ENCODE measurements at places on chromosomes 7 and 10.

DNA sequence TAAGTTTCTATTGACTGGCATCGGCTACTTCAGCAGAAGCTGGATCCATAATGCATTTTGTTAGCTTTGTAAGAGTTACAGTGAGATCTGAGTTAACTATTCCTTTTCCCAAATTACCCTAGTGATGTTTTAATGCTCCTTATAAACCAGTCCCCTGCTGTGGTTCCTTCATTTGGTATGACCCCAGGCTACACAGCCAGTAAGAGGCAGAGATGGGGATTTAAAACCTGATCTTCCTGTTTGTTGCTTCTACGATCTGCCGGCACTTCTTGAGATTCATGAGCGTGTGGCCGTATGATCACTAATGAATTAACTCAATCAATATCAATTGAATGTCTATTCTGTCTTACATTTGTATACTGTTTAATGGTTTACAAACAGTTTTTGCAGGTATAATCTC lies 86.1 kb downstream of the CACNB2 start:
- DNase-seq = no peak

GRCh38 chr7:16271355-16271915 lies 149.9 kb downstream of the CRPPA start:
- DNase-seq = no peak

DNA sequence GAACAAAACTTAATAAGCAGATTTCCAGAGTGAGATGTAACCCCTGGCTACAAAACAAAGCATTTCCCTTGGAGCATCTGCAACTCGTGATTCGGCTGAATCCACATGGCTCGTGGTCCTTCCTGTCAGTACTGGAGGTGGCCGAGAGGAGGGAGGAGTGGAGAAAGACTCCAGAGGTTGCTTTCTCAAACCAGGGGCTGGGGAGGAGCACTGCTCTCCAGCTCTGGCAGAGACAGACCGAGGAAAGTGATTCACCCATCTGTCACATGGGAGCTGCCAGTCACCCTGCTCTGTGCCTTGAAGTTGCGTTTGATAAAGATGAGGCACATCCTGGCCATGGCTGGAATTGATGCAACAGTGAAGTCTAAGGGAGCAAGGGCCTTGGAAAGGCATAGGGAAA lies 72.7 kb downstream of the COL13A1 start:
- DNase-seq = no peak

DNA sequence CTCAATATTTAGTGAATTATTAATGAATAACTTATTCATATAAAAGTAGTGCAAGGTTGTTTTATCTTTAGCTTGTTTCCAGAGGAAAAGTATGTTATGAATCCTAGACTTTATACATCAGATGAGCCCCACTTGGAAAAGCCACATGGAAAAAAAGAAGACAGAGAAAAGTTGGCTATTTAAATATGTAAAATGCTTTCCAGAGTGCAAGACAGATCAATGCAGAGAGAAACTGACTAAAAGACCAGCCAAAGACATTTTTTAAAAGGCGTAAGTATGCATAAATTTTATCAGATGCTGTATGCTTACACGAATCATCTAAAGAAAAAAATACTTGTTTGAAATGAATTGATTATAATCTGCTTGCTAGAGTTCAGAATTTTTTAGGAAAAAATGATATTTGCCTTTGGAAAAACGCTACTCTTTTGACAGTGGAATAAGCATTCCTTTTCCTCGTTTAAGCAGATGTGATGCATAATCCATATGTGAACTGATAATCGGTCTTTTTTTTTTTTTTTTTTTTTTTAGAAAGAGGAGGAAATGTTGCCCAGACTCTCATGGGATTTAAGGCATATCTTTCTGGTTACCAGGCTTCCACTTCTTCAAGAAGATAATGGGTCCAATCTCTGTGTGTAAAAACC lies 70.7 kb downstream of the RELN start:
- no peak for DNase-seq

- DNase-seq = no peak
These were observed 25.6 kb downstream of the MDH2 start for GRCh38 chr7:76073335-76073990.

DNA sequence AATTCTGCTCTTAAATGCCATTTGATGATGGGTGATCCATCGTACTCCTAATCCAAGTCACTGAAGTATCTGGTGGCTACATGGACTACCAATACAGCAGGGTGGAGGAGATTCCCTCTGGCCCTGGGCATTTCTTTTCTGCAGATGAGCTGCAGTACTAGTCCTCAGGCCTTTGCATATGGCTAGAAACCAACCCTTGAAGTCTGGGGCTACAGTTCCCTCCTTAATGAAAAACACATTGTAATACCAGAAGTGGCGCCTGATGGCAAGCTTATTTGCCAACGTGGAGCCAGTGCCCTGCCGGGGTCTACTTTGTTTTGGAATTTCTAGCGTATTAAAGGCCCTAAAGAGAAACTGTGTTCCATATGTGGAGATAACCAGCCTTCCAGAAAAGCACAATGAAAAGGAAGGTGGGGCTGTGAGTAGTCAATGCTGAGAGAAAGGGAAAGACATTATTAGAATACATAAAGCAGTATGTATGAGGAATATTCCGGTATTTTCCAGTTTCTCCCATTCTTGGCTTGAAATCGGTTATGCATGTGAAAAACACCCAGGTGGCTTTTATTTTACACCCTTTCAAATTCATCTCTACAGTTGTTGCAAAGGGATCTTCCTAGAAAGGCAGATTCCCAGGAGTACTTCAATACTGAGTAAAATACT lies 368.8 kb downstream of the PRPF18 start:
- DNase-seq = no peak

GRCh38 chr7:155693826-155694225 lies 49.4 kb downstream of the RBM33 start:
- DNase-seq = no peak

GRCh38 chr10:104089621-104090020 lies 3.9 kb upstream of the COL17A1 start:
- no peak for DNase-seq

GRCh38 chr10:98258683-98259454 lies 9.1 kb downstream of the LOXL4 start:
- no peak for DNase-seq

DNA sequence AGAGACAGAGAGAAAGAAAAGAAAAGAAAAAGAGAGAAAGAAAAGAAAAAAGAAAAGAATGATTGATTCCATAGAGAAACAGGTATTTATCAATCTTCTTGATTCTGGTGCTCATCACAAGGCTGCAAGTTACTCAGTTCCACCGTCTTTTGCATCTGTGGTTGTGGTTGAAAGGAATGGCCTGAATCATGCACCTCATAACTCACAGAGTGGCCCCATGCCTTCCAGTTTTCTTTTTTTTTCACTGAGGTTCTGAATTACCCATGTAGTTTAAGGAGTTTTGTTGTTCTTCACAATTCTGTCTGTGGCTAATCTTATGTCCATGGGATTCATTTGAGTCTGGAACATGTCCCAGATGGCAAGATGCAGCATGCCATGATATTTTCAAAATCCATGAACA lies 156.0 kb downstream of the ZNF33B start:
- no peak for DNase-seq

GRCh38 chr7:1268866-1269265 lies 36.2 kb downstream of the UNCX start:
- no peak for DNase-seq

- DNase-seq = no peak
These were observed 13.0 kb downstream of the SEMA3A start for GRCh38 chr7:84181628-84182027.

- DNase-seq = no peak
These were observed 106.0 kb downstream of the COL26A1 start for GRCh38 chr7:101468546-101469275.

DNA sequence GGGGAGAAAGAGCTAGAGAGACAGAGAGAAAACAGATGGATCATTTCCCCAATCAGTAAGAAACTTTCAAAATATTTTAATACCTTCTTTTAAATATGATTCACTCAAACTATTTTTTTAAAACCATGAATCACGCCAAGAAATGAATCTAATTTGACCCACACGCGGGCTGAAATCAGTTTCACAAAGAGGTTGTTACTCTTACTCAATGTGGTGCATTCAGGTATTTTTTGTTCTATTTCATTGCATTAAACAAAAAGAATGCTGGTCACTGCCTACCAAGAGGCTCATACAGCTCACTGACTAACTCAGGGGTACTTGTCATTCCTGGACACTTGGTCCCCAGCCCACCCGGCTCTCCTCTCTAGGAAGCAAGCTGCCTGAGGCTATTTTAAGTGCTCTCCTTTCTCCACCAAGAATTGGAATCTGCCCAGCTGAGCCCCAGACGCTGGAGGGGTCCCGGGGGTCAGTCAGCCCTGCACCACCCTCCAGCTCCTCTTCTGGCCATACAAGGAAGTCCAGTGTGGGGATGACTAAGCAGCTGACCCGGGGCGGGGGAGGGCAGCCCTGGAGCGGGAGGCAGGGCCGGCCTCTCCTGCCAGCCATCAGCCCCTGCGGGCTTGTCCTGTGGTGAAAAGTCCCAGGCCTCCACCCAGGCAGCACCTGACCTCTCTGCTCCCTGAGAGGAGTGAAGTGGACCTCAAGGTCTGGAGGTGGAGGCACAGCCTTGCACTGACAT lies 21.7 kb upstream of the PFKP start:
- no peak for DNase-seq

GRCh38 chr7:47905076-47905920 lies 43.0 kb downstream of the PKD1L1 start:
- DNase-seq = no peak

DNA sequence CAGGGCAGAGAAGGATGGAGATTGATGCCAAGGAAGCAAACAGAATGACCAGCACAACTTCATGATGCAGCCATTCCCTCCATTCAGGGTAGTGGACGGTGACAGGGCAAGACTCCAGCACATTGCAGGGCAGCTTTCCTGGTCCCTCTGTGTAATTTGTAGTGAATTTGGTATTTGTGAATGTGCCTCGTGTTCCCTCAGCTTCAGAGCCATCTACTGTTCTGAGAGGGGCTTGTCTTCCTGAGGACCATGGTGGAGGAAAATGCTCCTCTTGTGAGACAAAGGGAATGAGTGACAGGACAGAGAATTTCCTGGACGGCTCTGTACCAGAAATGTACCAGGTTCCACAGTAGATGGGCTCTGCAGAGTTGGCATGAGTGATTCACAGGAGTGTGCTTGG lies 132.1 kb downstream of the ADRA2A start:
- DNase-seq = no peak

GRCh38 chr7:51298912-51299311 lies 17.7 kb downstream of the COBL start:
- DNase-seq = no peak

DNA sequence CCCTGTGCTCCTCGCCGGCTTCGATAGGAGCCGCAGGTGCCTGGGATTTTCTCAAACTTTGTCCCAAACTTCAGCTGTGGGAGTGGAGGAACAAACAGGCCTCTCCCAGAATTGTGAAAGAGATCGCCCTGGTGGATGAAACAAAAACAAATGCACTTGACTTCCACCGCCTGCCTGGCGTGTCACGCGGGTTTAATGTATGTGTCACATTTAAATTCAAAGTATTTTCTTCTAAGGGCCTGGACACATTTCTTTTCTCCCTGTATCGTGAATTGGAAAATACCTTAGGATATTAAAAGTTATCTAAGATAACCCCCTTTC lies 694 bp upstream of the WASL start:
- no peak for DNase-seq

DNA sequence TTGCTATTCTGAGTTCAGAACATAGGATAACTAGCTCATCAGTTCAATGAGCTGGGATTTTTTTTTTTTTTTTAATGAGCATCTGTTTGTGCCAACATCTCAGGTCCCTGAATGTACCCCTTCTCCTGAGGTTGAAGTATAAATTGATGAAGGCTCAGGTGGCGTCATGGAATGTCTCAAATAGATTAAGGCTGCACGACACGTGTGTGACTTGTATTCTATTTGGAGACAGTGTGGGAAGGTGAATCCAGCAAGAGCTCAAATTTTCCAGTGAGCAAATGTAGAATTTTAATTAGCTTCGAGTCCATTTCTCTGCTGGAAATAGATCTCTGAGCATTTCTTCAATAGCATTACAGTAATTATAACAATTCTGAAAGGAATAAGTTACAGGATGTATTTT lies 37.2 kb upstream of the JCAD start:
- DNase-seq = no peak

DNA sequence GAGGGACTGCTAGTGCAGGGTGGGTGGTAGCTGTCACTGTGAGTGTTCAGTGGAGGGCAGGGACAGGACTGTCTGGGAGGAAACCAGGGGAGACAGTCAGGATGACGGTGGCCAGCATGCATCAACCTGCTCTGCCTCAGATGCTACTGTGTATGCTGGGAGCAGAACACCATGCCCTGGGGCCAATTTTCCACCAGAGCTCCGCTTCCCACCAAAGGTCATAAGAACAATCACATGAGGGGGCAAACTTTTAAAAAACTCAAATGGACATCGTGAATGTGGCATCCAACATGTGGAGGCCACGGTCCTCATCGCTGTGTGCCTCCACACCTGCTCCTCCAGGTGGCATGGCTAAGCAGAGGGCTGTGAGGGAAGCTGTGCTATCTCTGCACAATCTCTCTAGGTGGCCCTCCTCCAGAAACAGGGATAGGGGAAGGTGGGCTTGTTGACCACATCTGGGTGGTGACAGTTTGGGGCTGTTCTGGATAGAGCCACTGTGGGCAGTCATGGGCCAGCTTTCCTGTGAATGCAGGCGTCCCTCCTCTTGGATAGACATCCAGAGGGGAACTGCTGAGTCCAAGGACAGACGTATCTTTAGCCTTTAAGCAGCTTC lies 411.0 kb downstream of the PTPRN2 start:
- no peak for DNase-seq

GRCh38 chr7:110187877-110188554 lies 902.9 kb upstream of the LRRN3 start:
- no peak for DNase-seq

DNA sequence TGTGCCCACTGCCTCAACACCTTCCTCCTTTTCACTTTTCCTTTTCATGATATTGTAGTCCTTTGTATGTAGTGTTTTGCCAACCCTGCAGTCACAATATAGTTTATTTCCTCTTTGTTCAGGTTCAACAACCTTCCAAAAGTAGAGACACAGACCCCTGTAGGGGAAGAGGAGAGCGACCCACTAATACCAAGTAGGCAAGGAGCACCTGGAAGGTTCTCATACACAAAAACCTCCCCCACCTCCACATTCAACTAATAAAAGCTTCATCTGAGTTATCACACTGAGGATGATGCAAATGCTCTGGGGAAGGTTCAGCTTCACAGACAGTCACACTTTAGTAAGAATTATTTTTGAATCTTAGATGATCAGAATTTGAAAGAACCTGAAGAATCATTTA lies 41.6 kb downstream of the PIK3AP1 start:
- DNase-seq = no peak

DNA sequence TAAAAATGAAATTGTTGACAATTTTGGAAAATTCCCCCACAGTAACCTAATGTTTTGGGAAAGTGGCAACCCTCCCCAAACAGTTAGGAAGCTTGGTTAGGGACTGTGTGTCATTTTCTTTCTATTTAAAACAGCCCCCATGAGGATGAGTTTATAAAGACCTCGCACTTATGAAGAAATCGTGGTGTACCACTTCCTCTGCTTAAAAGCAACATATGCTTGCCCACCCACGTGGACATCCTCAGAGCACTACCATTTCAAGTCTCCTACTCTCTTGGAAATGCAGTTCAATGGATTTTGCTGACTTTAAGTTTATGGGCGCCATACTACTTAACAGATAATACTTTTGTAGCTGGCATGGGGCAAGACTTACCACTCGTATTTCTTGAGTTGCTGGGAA lies 223.8 kb downstream of the DYNC1I1 start:
- DNase-seq = no peak

GRCh38 chr7:142482891-142483658 lies 225.2 kb upstream of the PRSS58 start:
- peak; percentile 39 for DNase-seq

Measured in stimulated activated CD4-positive, alpha-beta T cell treated with anti-CD3 and anti-CD28 coated beads, Interleukin-12 subunit alpha, Interleukin-12 subunit beta, amount 100 ng/mL, for 4 hours (primary cell).